ENCODE measurements at places on chromosomes 13 and 19.
A peak's percentile ranks its signal among the peaks of the same experiment; 100 is the strongest.

- no peak for DNase-seq
These were observed 175.1 kb downstream of the ZNF536 start for GRCh38 chr19:30547246-30547645.

DNA sequence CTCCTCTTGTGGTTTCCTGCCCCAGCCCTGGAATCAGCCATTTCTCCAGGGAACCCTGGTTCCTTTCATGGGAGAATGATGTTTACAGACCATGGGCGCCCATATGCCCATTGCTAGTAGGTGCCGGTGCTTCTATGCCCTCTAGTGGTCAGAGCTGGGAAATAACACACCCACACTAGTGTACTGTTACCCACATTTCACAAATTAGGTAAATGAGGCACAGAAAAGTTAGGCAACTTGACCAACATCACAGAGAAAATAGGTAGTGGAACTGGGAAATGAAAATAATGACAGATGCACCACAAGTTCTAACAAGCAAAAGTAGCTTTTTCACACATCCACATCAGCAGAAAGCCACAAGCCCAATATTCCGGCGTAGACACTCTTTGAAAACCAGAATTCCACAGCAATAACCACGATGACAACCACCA is 1.3 kb upstream of the CEACAM3 start:
- DNase-seq, result peak; percentile 70

DNA sequence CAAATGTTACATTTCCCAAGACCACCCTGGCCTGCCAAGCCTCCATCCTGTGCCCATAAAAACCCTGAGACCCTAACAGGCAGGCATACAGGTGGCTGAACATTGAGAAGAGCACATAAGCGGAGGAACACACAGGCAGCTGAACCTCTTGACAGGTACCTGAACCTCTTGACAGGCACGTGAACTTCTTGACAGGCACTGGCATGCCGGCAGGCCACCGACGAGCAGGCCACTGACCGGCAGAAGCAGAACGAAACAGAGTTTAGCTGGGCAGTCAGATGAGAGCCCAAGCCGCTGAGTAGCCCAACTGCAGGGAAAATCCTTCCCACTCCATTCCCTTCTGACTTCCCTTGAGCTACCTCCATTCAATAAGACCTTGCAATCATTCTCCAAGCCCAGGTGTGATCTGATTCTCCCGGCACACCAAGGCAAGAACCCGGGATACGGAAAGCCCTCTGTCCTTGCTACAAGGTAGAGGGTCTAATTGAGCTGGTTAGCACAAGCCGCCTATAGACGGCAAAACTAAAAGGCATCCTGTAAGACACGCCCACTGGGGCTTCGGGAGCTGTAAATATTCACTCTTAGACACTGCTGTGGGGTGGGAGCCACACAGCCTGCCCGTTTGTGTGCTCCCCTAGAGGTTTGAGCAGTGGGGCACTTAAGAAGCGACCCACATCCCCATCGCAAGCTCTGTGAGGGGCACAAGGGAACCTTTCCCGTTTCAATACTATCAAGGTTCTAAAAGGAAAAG is 2613.9 kb upstream of the PCDH20 start:
- DNase-seq, result no peak

- no peak for DNase-seq
These were observed 152.7 kb downstream of the USP12 start for GRCh38 chr13:27018882-27019281.

GRCh38 chr13:99327126-99327525 is 19.9 kb upstream of the GPR183 start:
- peak; percentile 55 for DNase-seq

DNA sequence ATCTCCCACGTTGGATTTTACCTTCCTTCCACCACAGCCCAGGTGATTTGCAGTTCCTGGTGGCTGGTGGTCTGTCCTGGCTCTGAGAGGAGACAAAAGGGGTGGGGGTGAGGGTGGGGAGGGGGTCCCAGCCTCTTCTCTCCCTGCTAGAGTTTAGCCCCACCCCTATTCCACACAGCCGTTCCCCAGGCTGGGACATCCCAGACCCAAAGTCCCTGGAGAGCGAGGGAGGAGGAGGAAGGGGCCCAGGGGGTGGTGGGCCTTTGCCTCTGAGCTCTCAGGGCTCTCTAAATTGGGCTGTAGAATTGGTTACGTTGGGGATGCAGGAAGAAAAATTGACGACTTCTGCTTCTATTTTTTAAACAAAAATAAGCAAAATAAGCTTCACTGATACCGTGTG is 81.9 kb downstream of the SLC6A16 start:
- DNase-seq, result no peak

DNA sequence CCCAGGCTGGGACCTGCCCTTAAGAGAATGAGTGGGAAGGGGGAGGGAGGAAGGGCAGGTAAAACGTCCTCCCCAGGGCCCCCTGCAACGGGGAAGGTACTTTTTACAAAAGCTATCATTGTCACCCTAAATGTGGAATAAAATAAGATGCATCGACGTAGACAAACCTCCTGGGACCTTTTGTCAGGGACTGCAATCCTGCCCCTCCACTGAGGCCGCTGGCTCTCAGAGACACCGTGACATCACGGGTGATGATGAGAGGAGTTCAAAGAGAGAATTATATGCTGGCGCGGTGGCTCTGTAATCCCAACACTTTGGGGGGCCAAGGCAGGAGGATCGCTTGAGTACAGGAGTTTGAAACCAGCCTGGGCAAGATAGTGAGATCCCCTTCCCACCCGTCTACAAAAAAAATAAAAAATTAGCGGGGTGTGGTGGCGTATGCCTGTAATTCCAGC is 1.8 kb upstream of the MYBPC2 start:
- no peak for DNase-seq

DNA sequence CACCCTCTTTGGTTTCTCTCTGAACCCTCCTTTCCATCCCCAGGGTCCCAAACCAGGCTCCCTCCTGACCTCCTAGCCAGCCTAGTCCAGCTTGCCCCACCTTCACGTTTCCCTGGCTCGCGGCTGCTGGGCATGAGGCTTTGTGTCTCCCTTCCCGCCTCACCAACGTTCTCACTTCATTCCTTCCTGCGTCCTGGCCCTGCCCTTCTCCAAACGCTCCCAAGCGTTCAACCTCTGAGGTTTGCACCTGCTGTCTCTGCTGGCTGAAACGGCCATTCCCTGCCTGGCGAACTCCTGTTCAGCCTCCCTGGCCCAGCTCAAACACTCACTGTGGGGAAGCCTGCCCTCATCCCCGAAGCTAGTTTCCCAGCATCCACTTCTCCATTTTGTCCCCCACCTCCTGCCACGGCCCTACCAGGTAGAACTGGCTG is 12.4 kb downstream of the EPS8L1 start:
- DNase-seq, result no peak

GRCh38 chr19:28883241-28883693 is 329.7 kb downstream of the UQCRFS1 start:
- DNase-seq, result no peak

DNA sequence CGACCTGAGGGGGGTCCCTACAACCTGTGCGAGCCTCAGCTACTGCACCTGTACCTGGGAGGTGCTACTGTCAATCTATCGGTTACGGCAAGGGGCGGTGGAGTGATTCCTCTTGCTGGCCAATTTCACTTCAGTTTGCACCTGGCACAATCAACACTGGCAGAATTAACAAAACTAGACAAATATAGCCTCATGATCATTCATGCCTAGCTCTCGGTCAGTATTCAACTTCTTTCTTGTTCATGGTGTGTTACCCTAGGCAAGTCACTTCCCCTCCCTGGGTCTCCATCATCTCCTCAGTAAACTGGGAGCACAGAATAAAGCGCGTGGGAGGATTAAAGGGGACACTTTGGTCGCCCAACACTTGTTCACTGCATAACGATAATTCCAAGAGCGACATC is 618 bp downstream of the HAUS8 start:
- DNase-seq, result no peak

GRCh38 chr19:9785367-9786331 is 17.1 kb upstream of the ZNF846 start:
- peak; percentile 99 for DNase-seq

- DNase-seq, result no peak
These were observed 23.7 kb upstream of the CERS4 start for GRCh38 chr19:8185343-8186068.

DNA sequence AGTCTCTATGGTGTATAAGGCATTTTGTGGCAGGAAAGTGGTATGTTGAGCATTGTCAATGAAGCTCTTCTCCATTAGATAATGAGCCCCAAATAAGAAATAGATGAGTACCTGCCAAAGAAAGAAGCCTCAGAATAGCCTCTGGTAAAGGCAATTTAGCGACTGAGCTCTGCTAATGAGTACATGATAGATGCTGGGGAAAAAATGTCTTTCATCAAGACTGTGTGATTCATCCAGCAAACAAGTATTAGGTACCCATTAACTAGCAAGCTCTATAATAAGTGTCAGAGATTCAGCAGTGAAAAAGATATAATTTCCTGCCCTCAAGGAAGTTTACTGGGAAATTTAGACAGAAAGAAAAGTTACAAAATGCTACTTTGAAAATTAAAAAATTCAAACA is 294.6 kb downstream of the ITGBL1 start:
- no peak for DNase-seq

- DNase-seq, result no peak
These were observed 33.0 kb downstream of the CYSLTR2 start for GRCh38 chr13:48686636-48687210.

- DNase-seq, result no peak
These were observed 58.2 kb upstream of the XPO4 start for GRCh38 chr13:20960663-20961309.

DNA sequence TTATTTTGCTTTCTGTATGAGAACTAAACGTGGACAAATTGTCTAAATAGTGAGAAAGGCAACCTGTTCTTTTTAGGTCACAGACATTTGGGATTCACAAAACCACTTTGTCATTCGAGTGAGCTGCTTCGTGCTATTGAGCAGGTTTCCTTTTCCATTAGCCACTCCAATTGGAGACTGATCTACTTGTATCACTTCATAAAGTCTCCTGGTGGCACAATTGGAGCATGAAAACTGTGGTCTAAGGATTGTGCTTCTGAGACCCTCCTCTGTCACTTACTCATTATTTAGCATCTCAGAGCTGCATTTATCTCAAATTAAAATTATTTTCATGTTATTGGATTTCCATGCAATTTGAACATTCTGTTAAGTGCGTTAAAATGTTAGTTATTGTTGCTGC is 397.7 kb downstream of the TDRD3 start:
- no peak for DNase-seq

GRCh38 chr13:19157461-19157860 is 24.2 kb downstream of the TUBA3C start:
- no peak for DNase-seq

DNA sequence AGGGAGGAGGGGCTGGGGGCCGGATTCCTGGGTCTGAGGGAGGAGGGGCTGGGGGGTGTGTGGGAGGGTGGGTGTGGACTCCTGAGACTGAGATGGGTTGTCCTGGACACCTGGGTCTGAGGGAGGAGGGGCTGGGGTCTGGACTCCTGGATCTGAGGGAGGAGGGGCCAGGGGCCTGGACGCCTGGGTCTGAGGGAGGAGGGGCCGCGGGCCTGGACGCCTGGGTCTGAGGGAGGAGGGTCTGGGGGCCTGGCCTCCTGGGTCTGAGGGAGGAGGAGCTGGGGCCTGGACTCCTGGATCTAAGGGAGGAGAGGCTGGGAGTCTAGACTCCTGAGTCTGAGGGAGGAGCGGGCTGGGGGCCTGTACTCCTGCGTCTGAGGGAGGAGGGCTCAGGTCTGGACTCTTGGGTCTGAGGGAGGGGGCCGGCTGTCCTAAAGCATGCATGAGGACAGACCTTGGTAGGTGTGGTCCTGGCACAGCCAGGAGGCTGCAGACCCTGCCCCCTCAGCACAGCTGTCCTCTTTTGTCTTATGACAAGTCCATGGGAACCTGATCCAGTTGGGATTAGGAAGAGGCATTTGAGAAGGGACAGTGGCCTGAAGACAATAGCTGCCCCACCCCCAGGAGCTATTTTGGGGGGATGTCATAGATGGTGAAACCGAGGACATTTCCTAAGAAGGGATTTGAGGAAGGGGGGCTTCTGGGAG is 1.3 kb downstream of the TNNT1 start:
- DNase-seq, result no peak

DNA sequence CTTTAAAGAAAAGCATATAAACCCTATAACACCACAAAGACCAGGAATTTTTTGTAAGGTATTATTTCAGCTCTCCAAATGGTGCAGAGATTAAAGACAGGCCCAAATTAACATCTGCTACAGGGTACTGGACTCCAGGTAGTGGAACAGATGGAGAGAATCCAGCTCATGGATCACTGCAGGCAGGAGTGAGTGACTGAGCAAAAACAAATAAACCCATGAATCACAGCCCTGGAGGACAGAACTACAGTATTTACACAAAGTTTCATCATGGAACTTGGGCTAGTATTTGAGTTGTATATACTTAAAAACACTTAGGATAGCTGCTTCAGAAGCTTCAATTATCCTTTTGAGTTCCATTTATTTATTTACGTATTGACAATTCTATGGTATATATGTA is 132.8 kb upstream of the SPRY2 start:
- no peak for DNase-seq

DNA sequence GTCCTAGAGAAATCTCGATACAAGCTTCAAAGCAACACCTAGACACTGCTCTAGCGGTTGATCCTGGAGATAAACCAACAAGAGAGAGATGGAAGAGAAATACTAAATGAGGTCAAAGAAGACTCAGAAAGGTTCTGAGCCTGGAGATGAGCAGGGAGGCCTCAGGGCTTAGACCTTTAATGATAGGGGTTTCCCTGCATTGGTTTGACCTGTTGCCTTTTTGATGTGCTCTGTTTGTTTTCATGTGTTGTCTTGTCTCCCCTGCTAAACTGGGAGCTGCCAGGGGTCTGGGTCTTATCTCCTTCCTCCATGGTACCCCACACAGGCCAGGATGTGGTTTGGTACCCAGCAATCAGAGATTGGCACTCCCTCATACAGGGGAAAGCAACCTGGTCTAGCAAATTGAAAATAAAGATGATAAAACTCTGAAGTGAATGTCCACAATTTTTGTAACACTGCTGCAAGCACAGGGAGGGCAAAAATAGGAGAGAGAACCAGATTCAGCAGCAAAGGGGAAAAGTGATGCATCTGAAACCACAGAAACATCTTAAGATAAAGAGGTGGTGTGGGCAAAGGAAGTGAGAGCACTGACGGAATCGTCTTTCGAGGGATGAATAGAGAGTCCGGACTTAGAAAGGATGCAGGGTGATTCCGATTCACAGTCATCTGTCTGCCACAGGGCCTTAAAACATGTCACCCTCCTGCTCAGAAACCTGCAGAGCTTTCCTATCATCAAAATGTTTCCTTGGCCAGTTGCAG is 3.5 kb downstream of the FFAR2 start:
- DNase-seq, result no peak

GRCh38 chr13:109087916-109088623 is 458.7 kb downstream of the MYO16 start:
- DNase-seq, result no peak
